ENCODE measurements at places on chromosomes 6 and 20.
A peak's percentile ranks its signal among the peaks of the same experiment; 100 is the strongest.

DNA sequence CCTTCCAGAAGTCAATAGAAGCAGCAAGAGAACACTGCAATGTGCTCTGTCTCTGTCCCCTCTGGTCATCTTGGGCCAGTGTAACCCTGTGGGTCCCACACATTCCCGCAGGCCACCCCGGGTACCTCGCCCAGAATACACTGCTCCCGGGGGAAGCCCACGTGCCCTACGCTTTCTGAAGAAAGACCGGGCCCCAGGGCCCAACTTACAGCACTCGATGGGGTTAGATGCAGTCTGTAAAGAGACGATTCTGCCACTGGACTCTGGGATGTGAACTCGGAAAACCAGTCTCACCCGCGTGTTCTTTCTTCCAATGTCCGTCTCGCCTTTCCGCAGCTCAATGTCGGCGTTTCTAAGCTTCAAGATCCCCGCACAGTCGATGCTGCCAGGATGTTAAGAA, 68.7 kb downstream of the NFATC2 start:
- DNase-seq: no peak

DNA sequence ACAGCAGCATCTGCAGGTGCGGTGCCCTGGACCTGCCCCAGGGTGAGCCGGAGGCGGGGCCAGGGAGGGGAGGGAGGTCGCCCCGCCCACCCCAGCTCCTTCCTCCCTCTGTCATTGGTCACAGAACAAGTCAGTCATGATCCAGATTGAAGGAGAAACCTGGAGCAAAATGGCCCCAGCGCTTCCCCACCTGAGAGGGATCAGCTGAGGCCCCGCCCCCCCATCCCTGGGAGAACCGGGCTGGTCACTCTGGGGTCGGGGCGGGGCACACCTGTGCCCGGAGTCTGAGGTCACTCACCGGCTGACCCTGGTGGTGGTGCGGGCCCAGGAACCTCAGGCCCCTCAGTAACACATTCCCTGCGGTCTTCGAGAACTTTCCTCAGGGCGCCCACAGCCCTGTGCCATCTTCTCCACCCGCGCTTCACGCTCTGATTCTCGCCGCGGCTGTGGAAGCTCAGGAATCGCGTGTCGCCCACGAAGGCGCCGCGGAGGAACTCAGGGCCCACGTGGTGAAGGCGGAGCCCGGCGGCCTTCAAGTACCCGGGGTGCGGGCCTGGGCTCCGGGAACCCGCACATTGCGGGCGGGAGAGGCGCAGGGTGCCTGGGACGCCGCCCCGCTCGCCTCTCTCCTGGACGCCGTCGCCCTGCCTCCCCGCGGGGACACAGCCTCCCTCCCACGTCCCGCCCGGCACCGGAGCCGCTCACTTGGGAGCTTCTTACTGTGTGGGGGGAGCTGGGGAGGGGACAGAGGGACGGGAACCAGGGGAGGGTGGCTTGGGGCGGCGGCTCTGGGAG, 36.4 kb upstream of the HLA-C start:
- no peak for DNase-seq

- DNase-seq: no peak
Observed at GRCh38 chr20:60804918-60805630, 447.0 kb upstream of the CDH4 start.

DNA sequence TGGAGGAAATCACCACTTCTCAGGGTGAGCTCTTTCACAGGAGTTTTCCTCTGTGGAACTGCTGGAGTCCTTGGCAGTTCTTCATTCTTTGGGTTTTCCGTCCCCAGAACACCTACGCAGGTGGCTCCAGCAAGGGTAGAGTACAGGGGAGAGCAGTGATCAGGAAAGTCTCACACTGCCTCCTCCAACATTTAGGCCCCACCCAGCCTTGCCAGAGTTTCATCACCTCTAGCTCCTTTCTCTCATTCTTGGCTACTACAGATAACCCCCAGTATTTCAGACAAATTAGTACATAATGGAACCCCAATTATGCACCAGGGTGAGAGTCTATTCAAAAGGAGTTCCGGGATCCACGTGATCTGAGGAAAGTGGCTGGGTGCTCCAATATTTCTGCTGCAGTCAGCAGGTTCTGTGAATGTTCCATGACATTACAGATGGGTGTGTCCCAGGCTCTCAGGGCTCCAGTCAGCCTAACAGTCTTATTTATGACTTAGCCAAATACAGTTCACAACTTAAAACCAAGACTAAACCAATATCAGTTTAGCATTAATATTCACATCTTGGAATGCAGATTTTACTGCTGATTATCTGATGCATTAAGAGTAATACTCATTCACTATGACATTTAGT, 44.6 kb downstream of the GPR63 start:
- no peak for DNase-seq

DNA sequence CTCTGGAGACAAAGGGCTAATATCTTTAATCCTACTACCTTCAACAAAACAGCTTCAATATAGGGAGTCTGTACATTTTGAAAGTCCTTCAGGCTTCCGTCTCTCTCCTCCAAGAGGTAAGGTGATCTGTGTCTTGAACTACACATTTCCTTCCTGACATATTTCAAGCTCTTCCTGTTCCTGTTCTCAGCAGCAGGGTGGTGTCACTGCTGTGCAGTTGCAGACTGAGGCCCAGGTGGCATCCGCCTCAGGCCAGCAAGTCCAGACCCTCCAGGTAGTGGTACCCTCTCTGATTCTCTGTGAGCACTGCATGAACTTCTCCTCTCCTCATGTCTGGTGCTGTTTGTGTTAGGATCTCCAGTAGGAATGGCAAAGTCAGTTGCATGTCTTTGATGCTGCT, 7.8 kb downstream of the NFYA start:
- no peak for DNase-seq

- DNase-seq: peak; percentile 85
Observed at GRCh38 chr6:38588631-38589366, 50.9 kb downstream of the BTBD9 start.

GRCh38 chr20:50958615-50959542, at the start of gene MOCS3:
Gene MOCS3 (plus strand): TSS chr20:50958818. CDS start chr20:50958843, 25 bp downstream.
- DNase-seq: peak; percentile 94

GRCh38 chr6:118565311-118565960, 17.3 kb downstream of the PLN start:
- no peak for DNase-seq

GRCh38 chr6:114569669-114570068, 226.8 kb upstream of the HS3ST5 start:
- DNase-seq: no peak

- DNase-seq: no peak
Observed at GRCh38 chr6:33854572-33855030, 50.8 kb upstream of the MLN start.

GRCh38 chr6:136684466-136684865, 107.8 kb downstream of the MAP3K5 start:
- DNase-seq: no peak

DNA sequence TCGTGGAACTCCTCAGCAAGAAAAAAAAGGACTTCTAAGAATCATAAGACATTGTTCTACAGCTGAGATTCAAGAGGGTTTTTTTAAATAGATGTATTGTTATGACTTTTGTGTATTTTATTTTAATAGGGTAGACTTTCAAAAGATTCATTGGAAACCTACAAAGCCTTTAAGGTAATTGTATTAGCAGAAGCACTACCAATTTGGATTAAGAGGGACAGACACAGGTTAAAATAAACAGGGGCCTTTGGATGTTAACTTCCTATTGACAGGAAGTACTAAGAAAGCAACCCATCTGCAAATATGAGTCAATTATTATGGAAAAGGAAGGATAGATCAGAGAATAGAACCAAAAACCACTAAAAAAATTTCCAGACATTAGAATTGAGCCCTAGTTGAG, 153.5 kb downstream of the HDGFL1 start:
- DNase-seq: no peak

GRCh38 chr20:49104365-49104648, 58.2 kb downstream of the CSE1L start:
- no peak for DNase-seq

GRCh38 chr20:43389839-43390626, 67.7 kb upstream of the SRSF6 start:
- no peak for DNase-seq

All from iris pigment epithelial cell (primary cell).